ENCODE measurements at places on chromosomes 5 and 9.

DNA sequence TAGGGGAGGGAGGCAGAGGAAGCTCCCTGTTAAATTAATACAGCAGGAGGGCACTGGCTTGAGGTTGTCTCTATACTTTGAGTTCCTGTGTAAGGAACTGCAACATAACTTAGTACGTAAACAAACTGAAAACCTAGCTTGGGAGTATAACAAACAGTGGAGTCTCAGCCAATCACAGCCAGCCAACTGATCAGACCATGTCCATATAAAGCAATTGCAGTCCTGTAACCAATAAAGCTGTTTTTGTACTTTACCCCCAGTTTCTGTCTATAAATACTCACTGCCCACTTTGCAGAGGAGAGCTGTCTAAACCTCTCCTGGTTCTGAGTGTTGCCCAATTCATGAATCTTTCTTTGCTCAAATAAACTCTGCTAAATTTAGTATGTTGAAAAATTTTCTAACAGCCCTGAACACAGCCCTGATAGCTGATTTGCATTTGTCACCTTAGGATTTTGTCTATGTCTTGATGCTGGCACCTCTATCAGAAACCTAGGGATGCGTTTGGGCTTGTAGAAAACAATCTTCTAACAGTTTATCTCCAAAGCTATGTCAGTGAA lies 39.9 kb downstream of the GDNF start:
- DNase-seq: no peak

GRCh38 chr5:135213466-135214239 lies 179.6 kb upstream of the PITX1 start:
- DNase-seq: no peak

GRCh38 chr5:147344861-147345260 lies 110.0 kb downstream of the STK32A start:
- no peak for DNase-seq

GRCh38 chr9:3502560-3503398 lies 23.0 kb downstream of the RFX3 start:
- no peak for DNase-seq

- peak; percentile 8 for DNase-seq
These were observed 161.8 kb upstream of the VLDLR start for GRCh38 chr9:2459756-2460155.

- DNase-seq: no peak
These were observed 133.6 kb downstream of the OXCT1 start for GRCh38 chr5:41736641-41737040.

DNA sequence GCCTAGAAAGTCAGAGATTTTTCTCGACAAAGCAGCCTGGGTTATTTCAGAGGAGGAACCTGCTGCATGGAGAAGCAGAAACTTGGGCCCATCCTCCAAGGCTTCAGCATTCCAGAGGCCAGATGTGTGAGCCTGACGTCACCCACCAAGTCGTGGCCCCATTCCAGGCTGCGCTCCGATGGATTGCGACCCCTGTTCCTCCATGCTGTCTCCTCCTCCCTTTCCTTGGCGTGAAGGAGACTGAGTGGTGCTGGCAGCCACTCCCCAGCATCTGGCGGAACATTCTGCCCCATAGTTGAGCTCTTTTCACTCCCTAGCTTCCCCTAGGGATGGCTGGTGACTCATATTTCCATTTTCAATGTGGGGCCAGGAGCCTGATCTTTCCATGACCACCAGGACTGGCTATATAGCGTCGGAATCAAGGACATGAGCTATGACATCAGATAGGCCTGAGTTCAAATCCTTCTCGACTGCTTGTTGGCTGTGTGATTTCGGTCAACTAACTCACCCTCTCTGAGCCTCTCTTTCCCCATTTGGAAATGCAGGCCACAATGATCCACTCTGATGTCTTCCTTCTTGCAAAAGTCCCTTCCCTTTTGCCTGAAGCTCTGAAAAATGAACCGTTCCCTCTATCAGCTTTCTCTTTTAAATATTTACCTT lies 24.5 kb upstream of the DUSP1 start:
- DNase-seq: no peak

DNA sequence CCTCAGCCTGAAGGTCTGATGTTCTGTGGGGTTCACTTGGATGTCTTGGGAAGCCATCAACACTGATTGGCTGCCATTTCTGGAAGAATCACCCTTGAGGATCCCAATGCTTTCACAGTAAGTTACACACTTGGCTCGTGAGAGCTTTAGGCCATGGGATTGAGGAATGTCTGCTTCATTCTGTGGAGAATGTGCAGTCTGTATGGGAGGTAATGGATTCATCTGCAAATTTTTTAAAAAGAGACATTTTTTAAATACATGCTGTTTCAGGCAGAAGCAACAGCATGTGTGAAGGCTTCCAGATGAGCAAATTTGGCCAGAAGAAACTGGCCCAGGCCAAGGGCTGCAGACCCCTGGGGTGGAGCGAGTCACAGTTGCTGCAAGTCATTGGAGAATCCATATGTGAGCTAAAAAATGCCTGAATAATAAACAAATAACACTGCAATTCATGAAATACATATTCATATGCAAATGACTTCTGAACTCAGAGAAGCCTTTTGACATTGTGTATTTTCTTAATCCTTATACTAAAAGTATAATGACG lies 146.3 kb upstream of the RASEF start:
- no peak for DNase-seq

DNA sequence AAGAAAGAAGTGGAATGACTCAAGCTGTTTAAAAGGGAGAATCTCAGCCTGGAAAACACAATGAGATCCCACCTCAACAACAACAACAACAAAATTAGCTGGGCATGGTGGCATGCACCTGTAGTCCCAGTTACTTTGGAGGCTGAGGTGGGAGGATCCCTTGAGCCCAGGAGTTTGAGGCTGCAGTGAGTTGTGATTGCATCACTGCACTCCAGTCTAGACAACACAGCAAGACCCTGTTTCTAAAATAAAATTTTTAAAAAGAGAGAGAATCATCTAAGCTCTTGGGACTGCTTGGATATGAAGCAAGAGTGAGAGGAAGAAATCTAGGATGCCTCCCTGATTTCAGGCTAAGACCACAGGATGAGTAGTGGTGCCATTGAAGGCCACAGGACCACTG lies 47.4 kb upstream of the KIF2A start:
- no peak for DNase-seq

DNA sequence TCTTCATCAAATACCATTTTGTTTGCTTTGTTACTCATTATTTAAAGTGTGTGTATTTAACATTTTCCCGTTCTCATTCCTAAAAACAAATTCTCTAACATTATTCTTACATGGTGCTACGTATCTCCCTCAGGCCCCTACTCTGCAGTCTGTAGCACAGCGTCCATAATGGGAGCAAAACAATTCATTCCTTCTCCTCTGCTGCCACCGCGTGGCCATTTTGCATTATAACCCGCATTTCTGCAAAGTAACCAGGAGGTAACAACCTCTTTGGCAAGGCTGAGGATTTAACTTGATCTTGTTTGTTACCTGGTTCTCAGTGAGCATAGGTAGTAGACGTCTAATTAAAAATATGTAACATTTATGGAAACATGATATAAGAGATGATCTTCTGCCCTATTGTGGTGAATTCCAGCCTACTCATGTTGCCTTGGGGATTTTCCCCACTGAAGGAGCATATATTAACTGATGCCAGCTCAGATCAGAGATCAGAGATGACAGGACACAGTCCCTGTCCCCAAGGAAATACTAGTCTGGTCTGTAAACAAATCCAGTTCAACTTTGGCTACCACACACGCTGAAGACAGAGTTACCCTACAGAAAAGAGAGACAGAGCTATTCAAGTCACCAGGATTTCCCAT lies 10.5 kb downstream of the OR1K1 start:
- DNase-seq: peak; percentile 9

DNA sequence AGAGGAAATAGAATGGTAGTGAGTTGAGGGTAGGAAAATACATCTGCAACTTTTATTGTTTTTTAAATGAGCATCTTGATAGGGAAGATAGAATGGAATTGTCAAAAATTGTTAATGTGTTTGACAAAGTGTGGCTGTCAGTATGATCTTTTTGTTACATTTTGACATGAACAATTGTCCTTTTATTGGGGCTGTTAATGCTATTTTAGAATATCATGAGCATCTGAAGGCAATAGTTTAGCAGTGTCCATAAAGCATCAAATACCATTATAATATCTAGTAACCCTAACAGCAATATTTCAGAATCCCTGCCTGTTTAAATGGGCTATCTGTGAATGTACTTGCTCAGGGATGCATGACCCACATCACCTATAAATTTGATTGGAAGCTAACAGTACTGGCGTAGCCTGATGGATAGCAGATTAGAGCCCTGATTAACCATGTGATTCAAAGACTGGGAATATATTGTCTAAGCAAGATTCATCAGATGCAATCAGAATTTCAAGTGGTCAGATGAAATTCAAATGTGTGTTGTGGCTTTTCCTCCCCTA lies 37.8 kb downstream of the TLE4 start:
- no peak for DNase-seq

GRCh38 chr5:144142139-144142823 lies 28.2 kb downstream of the YIPF5 start:
- DNase-seq: no peak

- peak; percentile 66 for DNase-seq
These were observed at the start of gene DMRTA1 for GRCh38 chr9:22446589-22446949. Gene DMRTA1 (plus strand): TSS chr9:22446824. CDS start chr9:22447066, 242 bp downstream.

DNA sequence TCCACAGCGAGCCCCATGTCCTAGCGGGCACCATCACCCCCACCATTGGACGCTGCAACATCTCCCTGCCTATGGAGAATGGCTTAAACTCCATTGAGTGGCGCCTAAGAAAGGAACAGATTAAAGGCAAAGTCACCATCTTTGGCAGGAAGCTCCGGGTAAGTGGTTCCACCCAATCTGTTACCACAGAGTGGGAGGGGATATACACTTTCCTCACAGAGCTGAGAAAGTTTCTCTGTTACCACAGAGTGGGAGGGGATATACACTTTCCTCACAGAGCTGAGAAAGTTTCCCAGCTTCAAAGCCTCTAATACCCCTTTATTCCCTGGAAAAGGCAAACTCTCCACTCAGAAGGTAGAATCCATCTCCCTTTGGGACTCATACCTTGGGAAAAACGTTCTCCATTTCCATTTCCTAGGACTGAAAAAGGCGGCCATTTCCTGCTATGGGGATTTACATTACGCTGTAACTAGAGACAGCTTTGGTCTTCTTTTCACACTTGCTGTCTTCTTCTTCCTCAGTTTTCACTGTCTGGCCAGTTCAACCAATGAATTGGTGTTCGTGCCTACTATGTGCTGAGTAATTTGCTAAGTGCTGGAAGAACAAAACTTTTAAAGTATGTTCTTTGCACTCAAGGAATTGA lies 63.4 kb upstream of the WWC1 start:
- no peak for DNase-seq

GRCh38 chr5:148846930-148847329 lies 20.5 kb downstream of the ADRB2 start:
- DNase-seq: no peak

- peak; percentile 74 for DNase-seq
These were observed at the start of gene GAS1 for GRCh38 chr9:86947146-86948073. Gene GAS1 (minus strand): TSS chr9:86947506. CDS start chr9:86946779, 727 bp downstream.

- DNase-seq: peak; percentile 2
These were observed 21.1 kb downstream of the VCP start for GRCh38 chr9:35051069-35051967.

GRCh38 chr9:2119566-2119965 lies 104.4 kb downstream of the SMARCA2 start:
- no peak for DNase-seq

GRCh38 chr5:78811121-78811817 lies 162.7 kb upstream of the LHFPL2 start:
- no peak for DNase-seq

DNA sequence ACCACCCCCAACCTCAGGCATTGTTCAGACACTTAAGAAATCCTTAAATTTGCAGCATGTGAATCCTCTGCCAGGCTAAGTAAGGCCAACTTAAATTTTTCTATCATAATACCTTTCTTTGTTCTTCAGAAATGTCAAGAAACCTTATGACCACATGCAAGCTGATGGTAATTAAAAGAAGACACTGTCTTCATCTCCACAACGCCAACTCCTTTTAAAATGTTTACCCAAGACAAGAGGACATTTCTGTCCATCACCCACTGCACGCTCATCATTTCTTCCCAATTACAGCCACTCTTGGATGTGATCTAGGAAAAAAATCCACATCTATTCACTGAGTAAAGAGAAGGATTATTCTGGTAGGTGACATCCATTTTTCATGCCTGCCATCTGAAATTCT lies 6.1 kb upstream of the IFNK start:
- no peak for DNase-seq

GRCh38 chr5:166111021-166111420 lies 2180.4 kb upstream of the WWC1 start:
- no peak for DNase-seq

All from hypothalamus (tissue), 51 donors.